ENCODE measurements at places on chromosomes 7 and 10. TPM values are rescaled to one million over a fixed set of nuclear protein-coding genes. Genes with fewer than 3 reads are reported as not detected.

HTR5A gene
- total RNA-seq = not detected

HYAL4 gene
- not detected for total RNA-seq

UCN3 gene
- not detected for total RNA-seq

NRCAM gene
- 98.8 TPM for total RNA-seq

DBNL gene
- 52.8 TPM for total RNA-seq

AKR1D1 gene
- not detected for total RNA-seq

BRAF gene
- total RNA-seq = 5.3 TPM

JCAD gene
- total RNA-seq = 10.1 TPM

HOXA5 gene
- total RNA-seq = 3.2 TPM

CLDN4 gene
- total RNA-seq = 7.0 TPM

CYP2E1 gene
- total RNA-seq = 0.35 TPM
